ENCODE measurements at places on chromosomes 4 and X. TPM values are rescaled to one million over a fixed set of nuclear protein-coding genes. Genes with fewer than 3 reads are reported as not detected.

The TREX2 gene
- 1.8 TPM for total RNA-seq

The EFHC2 gene
- 0.23 TPM for total RNA-seq

The ZCCHC12 gene
- total RNA-seq = not detected

The HPF1 gene
- total RNA-seq = 23.8 TPM

The CCDC158 gene
- under 0.01 TPM for total RNA-seq

The ITM2A gene
- total RNA-seq = not detected

The EREG gene
- total RNA-seq = under 0.01 TPM

The ZCCHC18 gene
- 0.30 TPM for total RNA-seq

Measured in smooth muscle cell of the umbilical artery (primary cell).